Kidney (tissue), 22 donors: ENCODE measurements at places on chromosomes 12 and 14. TPM values are rescaled to one million over a fixed set of nuclear protein-coding genes. Genes with fewer than 3 reads are reported as not detected.

LPAR5 gene
- 0.97 TPM for polyA plus RNA-seq

BRMS1L gene
- 9.0 TPM for polyA plus RNA-seq

RNASE8 gene
- not detected for polyA plus RNA-seq

PNP gene
- 183 TPM for polyA plus RNA-seq
